Neural crest cell (in vitro differentiated cells): ENCODE measurements at places on chromosomes 16 and 17. TPM values are rescaled to one million over a fixed set of nuclear protein-coding genes. Genes with fewer than 3 reads are reported as not detected.

GRCh38 chr17:64254755-64255154 is 8.3 kb downstream of the TEX2 start:
- DNase-seq: no peak

The HBA1 gene
- not detected in 2 replicates for total RNA-seq

The ZNF768 gene
- total RNA-seq: 64.0 and 68.5 TPM in 2 replicates

DNA sequence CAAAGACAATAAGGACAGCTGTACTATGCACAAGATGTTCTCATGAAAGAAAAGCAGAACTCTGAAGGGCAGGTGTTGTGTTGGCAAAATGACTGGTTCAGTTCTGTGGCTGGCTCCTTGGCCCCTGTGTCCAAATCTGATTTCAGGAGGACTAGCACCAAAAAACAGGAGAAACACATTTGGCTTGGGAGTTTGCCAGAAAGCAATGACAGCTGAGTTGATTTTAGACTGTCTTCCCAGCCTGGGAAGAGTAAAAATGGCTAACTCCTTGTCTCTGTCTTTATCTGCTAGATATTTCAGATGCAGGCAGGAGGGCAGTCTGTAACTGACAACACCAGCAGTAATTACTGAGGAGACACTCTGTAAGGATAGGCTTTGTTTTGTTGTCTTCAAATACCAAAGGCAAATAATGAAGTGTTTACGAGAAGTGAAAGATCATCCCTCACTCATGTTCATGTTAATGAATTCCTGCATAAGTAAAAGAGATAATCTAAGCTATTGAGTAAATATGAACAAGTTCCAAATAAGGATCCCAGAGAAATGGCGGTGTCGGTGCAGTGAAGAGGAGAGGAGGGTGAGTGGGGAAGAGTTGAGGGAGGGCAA is 989.0 kb downstream of the CDH11 start:
- no peak for DNase-seq

The KCNJ2 gene
- total RNA-seq: 0.47 and 0.48 TPM in 2 replicates

DNA sequence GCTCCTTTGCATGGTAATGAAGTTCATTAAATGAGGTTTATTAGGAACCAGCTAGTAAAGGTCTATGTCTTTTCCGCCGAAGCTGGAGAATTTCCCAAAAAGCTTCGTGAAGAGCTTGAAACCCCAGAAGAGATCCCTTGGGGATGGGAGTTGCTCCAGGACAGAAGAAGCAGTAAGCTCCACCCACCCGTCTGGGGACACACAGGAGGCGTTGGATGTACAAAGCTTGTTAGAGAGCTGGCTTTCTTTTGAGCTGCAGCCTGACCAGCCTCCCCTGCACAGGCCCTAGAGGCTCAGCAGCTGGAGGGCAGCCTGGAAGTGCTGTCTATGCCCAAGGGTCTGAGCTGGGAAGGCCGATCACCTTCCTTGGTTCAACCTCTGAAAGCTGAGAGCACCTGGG is 147.4 kb upstream of the SDK2 start:
- no peak for DNase-seq

The POLR2C gene
- 74.0 and 77.5 TPM in 2 replicates for total RNA-seq

The REXO5 gene
- total RNA-seq: 9.5 and 10.1 TPM in 2 replicates

GRCh38 chr17:1362964-1363363 is 37.1 kb downstream of the YWHAE start:
- DNase-seq: no peak

GRCh38 chr16:60755907-60756306 is 1280.3 kb downstream of the CDH8 start:
- DNase-seq: no peak

DNA sequence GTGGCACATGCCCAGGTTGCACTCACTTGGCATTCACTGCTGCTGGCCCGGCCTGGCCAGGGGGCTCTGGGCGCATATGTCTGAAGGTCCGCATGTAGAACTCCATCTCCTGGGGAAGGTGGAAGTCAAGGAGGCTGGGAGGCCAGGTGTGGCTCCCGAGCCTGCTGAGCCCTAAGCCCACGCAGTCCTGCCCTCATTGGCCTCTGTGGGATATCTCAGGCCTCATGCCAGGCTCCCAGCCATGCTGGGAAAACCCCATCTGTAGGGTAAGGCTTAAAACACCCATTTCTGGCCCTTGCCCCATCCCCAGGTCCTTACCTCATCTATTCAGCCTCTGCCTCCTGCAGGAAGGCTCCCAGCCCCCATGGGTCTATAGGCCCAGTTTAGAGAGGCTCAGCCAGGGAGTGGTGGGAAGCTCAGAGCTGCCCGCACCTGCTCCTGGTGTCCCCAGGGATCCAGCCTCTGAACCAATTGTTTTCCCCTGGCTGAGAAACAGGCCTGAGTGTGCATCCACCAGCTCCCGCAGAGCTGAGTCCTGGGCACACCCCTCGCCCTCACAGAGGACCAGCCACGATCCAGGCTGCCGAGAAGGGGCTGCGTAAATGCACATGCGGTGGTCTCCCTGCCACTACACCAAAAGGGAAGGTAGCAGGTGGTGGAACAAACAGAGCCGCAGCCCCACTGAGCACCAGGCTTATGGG is 2.3 kb upstream of the TPPP3 start:
- no peak for DNase-seq

The CDH8 gene
- 6.2 and 7.1 TPM in 2 replicates for total RNA-seq

DNA sequence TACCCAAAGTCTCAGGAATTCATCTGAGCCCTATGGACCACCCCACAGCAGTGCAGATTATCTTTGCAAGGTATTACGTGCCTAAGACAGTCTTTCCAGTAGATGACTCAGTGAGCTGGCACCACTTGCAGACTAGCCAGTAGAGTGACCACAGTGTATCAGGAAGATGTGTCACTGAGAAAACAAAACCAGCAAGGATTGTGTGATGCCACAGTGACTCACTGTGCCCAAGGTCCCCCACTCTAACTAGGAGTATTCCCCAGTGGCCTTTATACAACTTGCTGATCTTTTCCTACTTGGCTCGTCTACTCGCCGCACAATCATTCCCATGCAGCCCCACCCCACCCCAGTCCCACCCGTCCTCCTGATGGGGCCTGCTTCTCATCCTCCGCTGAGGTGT is 26.8 kb upstream of the PRKCA start:
- no peak for DNase-seq

DNA sequence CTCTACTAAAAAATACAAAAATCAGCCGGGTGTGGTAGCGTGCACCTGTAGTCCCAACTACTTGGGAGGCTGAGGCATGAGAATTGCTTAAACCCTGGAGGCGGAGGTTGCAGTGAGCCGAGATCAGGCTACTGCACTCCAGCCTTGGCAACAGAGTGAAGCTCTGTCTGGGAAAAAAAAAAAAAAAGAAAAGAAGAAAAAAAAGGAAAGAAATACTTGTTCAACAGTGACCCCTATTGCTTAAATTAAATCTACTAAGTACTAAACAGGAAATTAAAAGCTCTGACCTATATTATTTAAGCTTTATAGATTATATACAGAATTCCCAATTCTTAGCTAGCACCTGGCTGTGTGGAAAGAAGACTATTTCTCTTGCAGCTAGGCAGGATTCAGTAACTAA is 48.9 kb downstream of the FBXL20 start:
- DNase-seq: no peak
